ENCODE measurements at places on chromosomes 2 and 18.
A peak's percentile ranks its signal among the peaks of the same experiment; 100 is the strongest.

DNA sequence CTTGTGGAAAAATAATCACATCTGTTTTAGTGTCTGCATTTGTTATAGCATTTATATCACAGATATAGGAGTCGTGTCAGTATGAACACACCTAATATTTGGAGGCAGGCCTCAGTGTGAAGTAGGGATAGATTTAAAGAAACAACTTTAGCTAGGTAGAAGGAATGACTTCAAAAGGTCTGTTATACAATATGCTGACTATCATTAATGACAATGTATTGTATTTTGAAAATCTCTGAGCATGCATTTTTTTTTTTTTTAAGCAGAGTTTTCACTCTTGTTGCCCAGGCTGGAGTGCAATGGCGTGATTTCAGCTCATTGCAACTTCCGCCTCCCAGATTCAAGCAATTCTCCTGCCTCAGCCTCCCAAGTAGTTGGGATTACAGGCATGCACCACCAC, 248.3 kb downstream of the EN1 start:
- no peak for DNase-seq

- DNase-seq, result no peak
These were observed 242.5 kb downstream of the SH3BP4 start for GRCh38 chr2:235194351-235194750.

DNA sequence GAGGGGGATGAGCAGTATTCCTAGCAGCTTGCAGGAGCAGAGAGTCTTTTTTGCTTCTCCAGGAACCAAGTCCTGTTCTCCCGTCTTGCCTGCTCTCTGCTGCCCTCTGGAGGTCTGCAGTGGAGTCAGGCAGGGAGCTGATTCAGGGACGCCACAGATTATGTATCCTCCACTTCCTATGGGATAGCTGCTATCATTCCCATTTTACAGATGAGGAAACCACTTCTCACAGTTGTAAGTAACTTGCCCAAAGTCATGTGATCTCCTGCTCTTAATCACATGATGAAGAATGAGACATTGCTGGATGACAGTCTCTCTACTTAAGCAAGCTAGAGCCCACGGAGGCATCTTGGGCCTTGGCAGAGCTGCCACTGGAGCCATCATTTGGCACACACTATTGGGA, 8.3 kb downstream of the SLC4A5 start:
- peak; percentile 67 for DNase-seq

GRCh38 chr18:33097126-33097525, 324.3 kb upstream of the KLHL14 start:
- DNase-seq, result no peak

DNA sequence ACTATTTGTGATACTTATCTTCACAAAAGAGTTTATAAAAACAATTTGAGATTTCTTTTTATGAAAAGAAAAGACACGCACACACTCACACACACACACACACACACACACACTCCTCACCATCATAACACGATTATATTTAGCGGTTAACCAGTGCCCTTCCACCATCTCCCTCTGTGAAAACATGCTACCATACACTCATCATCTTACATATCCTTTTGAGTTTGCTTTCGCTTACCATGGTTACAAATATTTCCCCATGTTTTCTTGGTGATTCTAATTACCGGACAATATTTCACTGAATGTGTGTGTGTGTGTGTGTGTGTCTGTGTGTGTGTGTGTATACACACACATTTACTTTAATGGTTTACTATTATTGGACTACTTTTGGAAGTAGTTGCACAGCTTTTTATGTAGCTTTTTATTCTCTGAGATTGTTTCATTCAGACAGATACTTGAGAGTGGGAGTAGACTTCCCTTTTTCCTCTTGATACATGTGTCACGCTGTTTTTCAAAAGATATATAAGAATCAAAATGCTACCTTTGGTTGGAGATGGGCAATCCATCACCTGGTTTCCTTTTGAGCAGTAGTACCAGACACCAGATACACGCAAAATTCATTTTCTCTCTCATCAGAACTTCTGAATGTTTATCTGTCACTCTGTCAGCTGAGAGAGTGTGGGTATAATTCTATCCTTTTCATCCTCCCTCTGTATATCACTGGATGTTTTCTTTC, 138.1 kb downstream of the SETBP1 start:
- DNase-seq, result no peak

- DNase-seq, result no peak
These were observed 296.5 kb downstream of the NOL4 start for GRCh38 chr18:33928231-33928630.

GRCh38 chr2:141698500-141698899, 432.3 kb downstream of the LRP1B start:
- DNase-seq, result no peak

DNA sequence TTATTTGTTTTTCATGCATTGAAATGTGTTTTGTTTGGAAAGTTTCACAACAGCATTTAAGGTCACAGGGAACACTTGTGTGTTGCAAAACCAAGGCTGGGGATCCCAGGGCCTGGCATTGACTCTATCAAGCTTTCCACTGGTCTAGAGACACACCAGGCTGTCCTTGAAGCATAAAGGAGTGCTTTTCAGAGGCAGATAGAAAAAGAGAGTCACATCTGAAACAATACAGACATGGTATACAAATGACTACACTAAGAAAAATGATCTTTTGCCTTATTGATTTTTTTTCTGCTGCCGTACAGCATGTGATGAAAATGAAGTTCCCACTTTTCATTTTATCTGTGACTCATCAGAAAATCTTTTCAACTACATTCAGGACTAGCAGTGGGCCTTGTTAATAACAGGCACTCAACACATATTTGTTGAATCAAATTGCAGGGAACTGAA, 61.9 kb upstream of the ZCCHC2 start:
- no peak for DNase-seq

DNA sequence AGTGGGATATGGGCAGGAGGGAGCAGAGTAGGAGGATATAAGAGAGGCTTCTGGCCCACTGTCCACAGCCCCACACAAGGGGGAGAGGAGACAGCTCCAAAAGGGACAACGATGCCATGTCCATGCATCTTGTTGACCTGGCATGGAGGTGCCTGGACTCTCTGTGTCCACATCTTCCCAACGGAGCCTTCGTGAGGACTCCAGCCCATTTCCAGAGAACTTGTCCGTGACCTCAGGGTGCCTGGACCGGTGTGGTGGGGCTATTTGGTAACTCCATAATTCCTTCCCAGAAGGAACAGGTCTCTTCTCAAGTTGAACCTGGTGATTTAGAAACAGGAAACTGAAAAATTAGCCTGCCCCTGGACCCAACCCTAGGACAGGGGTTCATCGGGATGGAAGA, 133.9 kb downstream of the CYP26B1 start:
- no peak for DNase-seq

DNA sequence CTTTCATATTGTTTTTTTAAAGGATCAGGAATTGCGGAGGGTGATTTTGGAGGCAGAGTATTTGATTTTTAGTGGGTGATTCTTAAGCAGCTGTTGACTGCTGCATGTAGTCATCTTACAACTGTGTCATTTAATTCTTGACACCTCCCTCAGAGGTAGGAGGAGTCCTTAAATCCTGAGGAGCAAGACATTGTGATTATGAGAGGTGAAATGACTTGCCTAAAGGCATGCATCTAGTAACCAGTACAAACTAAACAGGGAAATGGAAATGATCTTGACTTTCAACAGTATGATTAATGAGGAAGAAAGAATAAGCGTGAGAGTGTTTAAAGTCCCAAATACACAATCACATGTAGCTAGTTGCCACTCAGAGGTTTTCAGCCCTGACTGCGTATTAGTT, 440.7 kb downstream of the THSD7B start:
- no peak for DNase-seq

- no peak for DNase-seq
These were observed 93.9 kb downstream of the ACVR1 start for GRCh38 chr2:157782057-157782845.

GRCh38 chr2:219402665-219403515, 15.2 kb upstream of the DNPEP start:
- DNase-seq, result no peak

DNA sequence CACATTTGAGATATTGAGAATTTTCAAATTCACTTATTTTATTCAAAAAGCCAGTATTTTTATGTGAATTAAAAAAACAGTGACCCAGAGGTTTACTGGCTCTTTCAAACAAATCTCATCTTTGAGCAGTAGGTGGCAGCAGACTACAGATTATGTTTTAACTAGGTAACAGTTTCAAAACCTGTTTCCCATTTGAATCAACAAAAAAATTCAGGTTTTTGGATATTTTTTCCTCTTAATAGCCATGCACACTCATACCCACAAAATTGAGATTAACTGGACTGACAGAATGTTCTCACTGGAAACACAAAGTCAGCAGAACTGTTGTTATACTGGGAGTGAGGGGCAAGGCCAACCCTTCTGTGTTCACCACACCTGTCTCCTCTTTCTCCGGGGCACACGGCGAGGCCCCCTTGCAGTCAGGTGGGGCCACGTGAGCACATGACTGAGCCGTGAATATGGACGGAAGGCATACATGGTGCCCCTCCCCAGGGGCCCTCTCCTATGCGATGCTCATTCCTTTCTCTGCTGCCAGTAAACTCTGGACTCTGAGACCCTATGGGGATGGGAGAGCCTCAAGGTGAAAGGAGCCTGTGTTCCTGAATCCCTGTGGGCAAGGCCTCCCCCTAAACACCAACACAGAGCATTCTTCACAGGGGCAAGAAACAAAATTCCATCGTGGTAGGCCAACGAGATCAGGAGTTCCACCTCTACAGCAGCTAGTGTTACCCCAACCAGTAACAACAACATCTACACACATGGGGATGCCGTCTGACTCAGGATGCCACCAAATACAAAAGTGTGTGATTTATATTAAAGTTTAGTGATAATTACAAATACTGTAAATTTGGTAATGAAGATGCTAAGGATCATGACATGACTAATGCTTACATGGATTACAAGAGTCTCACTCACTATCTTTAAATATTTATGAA, 80.4 kb downstream of the LPIN2 start:
- DNase-seq, result peak; percentile 52

DNA sequence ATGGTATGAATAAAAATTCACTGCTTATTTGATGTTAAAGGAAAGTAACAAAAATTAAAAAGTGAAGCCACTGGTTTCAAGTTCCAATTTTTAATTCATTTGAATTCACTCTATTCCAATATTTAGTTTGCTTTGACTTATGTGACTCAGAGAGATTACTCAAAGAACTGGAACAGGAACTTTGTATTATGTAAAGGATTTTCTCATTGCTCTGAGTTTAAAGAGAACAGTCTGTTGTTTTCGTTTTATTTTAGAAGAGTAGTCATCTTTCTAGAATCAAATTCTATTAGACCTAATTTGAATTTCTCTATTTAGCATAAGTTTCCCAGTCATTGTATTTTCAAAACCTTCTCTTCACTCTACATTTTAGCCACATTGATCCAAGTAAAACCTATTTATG, 300.1 kb upstream of the SLC8A1 start:
- no peak for DNase-seq

DNA sequence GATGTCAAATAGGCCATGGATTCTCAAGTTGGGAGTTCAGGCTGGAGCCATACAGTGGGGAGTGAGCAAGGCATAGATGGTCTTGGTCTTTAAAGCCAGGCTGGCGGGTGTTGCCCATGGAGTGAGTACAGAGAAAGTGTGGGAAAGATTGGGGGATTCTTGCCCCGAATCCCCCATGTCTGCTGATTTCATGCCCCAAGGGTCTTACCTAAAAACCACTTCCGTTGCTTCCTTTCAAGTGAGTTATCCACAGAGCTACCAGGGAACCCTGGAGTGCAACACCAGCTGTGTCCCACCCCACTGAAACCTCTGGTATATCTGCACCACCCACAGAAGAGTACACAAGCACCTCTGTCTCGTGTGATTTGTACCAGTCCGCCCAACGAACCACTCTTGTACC, 31.4 kb downstream of the FHOD3 start:
- no peak for DNase-seq

- DNase-seq, result no peak
These were observed 3.2 kb downstream of the CD207 start for GRCh38 chr2:70832386-70832785.

DNA sequence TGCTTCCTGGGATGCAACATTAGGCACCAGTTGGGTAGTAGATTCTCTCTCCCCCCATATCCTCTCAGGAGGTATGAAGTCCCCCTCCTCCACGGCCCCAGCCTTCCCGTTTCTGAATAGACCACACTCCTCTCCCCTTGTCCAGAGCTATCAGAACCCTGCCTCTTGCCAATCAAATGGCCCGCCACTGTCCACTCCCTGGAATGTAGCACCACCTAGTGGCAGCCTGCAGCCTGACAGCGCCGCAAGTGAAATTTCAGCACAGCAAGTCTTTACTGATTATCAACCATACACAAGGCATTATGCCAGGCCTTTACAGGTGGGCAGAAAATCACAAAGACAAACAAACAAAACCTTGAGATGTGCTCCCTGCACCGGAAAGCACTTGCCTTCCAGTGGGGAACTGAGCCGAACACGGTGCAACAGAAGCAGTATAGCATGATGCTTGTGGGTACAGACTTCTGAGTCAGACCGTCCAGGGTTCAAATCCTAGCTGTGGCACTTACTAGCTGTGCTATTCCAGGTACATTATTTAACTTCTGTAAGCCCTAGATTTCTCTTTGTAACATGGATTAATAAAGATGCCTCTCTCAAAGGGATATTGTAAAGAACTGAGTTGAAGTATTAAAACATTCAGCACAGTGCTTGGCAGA, 174.0 kb downstream of the SMAD2 start:
- no peak for DNase-seq

DNA sequence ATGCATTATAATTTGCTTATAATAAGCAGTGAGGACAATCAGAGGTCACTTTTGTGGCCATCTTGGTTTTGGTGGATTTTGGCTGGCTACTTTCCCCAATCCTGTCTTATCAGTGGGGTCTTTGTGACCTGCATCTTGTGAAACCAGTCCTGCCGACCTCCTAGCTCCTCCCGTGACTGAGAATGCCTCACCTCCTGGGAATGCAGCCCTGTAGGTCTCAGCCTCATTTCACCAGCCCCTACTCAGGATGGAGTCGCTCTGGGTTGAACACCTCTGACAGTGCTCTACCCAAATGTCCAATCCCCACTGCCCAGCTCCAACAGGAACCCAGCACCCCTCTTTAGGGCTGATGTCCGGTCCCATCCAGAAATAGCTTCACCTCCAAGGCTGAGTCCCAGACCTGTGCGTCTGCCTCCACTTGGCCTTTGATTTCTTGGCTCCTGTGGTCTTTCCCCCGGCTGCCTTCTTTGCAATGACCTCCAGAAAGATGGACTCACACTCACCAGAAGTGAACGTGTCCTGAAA, 31.3 kb upstream of the PXDN start:
- DNase-seq, result no peak

GRCh38 chr2:2542966-2543611, 212.0 kb upstream of the MYT1L start:
- DNase-seq, result no peak

DNA sequence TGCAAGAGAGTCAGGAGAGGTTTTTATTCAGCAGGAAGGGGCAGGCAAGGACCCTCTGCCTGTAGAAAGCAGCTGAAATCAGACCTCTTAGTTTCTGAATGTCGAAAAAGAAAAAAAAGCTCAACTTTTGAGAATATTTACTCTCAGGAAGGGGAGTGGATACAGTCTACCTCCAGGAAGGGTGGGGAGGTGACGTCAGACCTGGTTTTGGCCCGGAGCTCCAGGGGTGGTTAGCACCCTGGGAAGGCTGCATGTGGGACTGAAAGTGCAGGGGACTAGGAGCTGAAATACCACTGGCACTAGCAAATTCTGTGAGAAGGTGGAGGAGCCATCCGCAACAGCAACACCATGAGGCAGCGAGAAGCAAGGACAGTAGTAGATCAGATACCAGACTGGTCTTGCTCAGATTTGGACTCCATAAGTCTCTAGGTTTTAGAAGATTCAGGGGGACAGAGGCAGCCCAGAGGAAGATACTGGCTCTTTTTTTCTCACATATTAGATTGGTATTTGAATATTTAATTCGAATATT, 19.8 kb downstream of the MC2R start:
- no peak for DNase-seq

Measured in central memory CD8-positive, alpha-beta T cell (primary cell).